ENCODE measurements at places on chromosomes 7 and 10.

- no peak for DNase-seq
These were observed 179.7 kb upstream of the CDCA7L start for GRCh38 chr7:22125436-22125835.

- DNase-seq: no peak
These were observed 228.4 kb downstream of the CUX1 start for GRCh38 chr7:102045681-102046372.

DNA sequence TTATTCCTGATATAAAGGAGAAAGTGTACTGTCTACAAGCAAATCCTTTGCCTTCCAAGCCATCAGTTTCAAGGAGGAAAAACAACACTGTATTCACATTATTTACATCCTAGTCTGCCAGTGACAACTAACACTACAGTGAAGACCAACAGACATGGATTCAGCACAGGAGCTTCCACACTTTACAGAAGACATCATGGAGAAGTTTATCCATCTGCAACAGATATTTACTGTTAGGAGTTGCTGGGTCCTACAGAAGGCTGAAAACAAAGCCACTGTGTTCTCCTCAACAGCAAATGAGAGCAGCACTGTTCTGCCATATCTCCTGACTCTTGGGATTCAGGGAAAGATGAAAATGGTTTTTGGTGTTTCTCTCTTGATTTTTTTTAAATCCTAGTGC is 31.9 kb downstream of the NAPEPLD start:
- DNase-seq: no peak

- DNase-seq: no peak
These were observed 111.0 kb downstream of the SORBS1 start for GRCh38 chr10:95450188-95450587.

DNA sequence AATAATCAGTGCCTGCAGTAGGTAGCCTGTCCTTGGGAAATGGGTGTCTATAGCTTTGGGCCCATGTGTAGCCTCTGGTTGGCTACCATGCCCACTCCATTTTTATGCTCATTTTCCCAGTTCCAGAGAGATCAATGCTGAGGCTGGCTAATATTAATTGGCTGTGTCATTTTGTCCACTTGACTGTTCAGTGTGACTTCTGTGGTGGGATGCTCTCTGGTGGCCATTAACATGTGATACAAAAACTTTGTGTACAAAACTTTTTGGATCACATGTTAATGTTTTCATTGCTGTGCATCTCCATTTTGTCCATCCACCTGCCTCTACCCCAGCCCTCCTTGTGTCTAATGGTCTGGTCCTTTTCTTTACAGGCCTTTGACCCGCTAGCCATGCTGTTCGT is 22.7 kb downstream of the VIM start:
- no peak for DNase-seq

GRCh38 chr7:2665359-2665791 is 22.6 kb upstream of the AMZ1 start:
- no peak for DNase-seq

DNA sequence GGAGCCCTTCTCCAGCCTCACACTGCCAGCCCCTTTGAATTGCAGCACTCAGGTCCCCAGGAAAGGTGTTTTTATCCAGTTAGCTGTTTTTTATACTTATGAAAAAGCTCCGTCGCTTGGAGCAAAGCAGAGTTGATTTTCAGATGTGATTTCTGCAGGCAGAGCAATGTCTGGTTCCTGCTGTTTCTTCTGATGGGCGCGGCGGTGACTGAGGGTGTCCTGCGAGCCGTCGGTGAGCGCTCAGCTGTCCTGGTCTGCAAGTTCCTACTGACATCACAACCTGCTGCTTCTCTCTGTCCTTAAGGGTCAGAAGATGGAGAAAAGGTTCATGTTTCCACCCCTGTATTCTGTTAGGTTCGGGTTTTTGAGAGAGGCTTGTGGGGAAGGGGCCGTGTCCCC is 109.6 kb upstream of the FAM20C start:
- no peak for DNase-seq

DNA sequence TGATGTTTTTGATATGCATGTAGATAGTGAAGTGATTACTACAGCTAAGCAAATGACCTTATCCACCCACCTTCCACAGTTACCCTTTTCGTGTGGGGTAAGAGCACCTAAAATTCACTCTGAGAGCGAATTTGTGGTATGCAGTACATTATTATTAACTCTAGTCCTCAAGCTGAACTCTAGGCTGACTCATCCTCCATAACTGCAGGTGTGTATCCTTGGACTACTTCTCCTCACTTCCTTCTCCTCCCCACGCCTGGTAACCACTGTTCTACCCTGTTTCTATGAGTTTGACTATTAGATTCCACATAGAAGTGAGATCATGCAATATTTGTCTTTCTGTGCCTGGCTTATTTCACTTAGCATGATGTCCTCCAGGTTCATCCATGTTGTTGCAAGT is 484.6 kb downstream of the GATA3 start:
- DNase-seq: no peak

DNA sequence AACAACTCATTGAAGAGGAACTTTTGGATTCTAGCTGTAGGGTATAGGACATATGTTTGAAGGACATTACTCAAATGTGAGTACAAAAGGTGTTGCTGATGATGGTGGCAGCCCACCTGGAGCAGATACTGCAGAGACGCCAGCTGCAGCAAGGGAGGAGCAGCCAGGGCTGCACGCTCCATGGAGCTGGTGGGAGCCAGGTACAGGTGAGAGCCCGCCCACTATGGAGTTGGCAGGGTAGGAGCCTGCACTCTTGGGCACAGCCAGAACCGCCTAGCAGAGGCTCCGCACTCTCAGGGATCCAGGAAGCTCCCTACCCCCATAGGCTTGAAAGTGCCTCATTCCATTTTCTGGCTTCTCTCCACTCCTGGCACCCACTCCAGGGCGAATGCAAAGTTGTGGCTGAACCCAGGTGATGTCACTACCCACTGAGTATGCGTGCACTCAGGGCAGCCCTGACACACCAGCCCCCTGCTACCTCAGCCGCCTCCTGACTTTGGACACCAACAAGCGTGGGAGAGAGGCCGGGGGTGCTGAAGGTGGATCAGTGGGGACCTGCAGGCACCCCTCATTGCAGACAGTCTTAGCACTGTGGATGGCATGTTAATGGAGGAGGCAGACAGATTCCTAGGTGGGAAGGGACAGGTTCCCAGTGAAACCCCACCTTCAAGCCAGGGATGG is 761.1 kb downstream of the IPMK start:
- no peak for DNase-seq

GRCh38 chr7:157041004-157041403 is 30.5 kb upstream of the MNX1 start:
- no peak for DNase-seq

DNA sequence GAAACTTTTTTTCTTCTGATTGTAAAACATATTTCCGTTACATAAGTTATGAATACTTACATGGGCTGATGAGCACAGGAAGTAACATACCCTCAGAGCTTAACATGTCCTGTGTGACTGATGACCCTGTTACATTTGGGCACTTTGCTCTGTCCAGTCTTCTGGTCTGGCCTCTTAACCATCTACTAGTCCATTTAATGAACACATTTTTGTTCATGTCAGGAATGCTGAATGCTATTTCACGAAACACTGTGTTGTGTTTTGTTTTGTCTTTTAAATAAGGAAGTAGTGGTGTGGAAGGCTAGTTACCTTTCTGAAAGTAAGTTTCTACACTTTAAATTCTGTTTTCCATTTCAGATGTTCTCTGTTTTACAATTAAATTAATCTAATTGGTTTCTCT is 77.7 kb downstream of the RBM33 start:
- no peak for DNase-seq
